Dermis microvascular lymphatic vessel endothelial cell (primary cell): ENCODE measurements at places on chromosomes 5 and 9.

DNA sequence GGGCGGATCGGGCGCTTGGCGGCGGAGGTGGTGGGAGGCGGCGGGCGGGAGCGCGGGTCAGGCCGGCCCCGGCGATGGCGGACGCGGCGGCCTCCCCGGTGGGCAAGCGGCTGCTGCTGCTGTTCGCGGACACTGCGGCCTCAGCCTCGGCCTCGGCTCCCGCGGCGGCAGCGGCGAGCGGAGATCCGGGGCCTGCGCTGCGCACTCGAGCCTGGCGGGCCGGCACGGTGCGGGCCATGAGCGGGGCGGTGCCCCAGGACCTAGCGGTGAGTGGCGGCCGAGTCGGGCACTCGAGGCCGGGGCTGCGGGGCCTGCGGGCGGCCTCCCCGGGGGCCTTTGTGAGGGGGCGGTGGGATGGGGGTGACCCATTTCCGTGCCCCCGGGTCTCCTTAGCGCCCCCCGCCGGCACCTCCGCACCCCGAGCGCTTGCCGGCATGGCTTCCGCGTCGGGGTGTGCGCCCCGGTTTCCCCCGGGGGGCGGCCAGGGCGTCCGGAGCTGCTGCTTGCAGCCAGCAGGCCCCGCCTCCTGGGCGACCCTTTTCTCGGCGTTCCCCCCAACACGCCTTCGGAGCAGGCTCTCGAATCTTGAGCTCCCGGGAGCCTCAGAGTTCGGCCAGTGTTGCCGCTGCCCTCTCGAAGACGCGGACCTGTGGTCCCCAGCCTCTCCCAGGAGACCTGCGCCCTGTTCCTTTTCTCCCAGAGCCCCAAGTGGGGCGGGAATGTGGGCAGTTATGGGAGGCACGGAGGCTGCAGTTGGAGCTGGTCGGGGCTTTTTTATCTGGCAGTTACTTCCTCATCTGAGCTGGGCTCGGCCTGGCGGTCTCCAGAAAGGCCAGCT lies 456 bp downstream of the KDM3B start:
- no peak for DNase-seq

DNA sequence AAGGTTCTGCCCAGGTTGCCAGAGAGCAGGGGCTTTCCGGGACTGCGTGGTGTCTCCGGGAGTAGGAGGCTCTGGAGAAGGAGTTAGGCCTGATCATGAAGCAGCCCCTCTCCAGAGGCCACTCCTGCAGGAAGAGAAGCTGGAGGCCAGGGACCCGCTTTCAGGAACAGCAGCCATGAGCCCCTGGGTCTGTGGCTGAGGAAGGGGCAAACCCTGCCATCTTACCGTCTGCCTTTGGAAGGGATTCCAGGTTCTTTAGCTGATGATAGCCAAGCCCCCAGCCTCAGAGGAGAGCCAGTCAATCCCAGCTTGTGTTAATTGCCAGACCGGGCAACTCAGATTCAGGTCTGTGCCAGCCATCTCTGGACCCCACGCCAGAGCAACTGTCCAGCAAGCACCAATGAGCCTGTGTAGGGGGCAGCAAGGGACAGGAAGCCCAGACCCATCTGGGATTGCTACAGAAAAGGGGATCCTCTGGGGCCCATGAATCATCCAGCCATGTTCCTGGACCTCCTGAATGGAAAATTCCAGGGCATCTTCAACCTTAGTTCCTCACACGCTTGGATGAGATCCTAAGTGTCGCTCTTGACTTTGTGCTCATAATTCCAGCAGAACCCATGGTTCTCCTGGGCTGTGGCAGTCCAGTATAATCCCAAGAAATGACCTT lies 42.7 kb upstream of the MVB12B start:
- no peak for DNase-seq

DNA sequence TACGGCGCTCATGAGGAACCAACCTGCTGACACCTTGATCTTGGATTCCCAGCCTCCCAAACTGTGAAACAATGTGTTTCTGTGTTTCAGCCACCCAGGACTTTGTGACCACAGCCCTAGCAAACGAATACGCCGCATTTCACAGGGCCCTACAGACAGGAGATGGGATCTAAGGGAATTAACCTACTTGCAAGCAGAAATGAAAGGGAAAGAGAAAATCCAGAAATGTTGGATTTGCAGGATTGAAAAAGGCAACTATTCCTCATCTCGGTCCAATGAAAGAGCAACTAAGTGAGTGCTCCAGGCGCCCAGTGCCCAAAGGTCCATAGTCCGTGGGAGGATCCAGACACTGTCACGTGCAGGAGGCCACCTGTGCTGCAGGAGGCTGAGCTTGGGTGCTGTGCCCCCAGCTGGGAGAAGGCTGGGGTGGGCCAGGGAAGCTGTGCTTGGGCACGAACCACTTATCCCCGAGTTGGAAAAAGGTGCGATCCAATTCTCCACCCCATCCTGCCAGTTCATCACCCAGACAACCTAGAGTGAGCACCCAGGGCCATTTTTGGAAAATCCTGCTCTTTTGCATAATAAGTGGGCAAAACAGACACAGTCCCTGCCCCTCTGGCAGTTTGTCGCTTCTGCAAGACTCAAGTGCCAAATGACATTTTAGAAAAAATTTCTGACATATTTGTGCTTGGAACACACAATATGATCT lies 177.9 kb downstream of the C9orf50 start:
- DNase-seq: no peak

DNA sequence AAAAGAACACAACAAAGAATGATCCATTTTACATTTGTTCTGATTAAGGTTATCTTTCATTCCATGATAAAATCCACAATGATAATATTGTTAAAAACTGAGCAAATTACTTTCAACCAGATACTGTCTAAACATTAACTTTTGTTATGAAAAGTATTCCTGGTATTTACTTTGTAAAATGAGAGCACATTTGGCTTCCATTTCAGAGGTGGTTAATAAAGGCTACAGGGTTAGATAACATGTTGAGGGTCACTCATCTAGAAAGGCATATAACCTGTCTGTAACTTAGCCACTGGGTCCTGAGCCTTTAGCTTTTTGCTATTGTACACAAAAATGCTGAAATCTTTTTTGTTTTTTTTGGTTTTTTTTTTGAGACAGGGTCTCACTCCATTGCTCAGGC lies 99.3 kb downstream of the ANXA2R start:
- DNase-seq: no peak

DNA sequence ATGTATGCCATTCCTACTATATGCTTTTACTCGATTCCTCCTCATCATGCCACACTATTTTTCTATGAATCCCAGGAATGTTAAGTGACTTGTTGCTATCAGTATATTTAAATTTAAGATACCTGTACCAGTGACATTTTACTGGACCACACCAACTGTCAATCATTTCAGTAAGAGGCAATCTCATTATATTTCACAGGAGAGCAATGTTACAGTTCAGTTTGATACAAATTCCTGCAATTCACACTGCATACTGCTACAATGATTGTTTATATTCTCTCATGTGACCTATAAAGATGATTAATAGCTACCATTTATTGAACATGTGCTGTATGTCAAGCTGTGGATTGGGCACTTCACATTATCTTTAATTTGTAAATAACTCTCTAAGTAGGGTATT lies 30.0 kb downstream of the SPEF2 start:
- DNase-seq: no peak

- no peak for DNase-seq
Measured at GRCh38 chr5:13944560-13945199, at the start of gene DNAH5. Gene DNAH5 (minus strand): TSS chr5:13944688. CDS start chr5:13944438, 250 bp downstream.

- no peak for DNase-seq
Measured at GRCh38 chr5:36611520-36612274, 5.3 kb downstream of the SLC1A3 start.

DNA sequence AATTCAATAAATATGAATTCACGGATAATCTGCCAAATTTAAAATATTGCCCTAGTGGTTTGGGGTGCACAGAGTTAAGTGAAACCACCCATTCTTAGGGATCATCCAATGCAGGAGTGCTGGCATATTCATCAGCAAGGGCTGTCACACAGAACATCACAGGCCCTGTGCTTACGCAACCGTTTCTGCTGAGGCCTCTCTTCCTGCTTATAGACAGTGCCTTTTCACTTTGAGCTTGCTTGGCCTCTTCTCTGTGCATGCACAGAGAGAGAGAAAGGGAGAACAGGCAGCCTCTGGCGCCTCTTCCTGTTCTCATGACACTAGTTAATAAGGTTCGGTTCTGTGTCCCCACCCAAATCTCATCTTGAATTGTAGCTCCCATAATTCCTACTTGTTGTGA lies 366.3 kb downstream of the ICE1 start:
- no peak for DNase-seq

GRCh38 chr5:171449426-171449825 lies 30.0 kb downstream of the FGF18 start:
- no peak for DNase-seq

DNA sequence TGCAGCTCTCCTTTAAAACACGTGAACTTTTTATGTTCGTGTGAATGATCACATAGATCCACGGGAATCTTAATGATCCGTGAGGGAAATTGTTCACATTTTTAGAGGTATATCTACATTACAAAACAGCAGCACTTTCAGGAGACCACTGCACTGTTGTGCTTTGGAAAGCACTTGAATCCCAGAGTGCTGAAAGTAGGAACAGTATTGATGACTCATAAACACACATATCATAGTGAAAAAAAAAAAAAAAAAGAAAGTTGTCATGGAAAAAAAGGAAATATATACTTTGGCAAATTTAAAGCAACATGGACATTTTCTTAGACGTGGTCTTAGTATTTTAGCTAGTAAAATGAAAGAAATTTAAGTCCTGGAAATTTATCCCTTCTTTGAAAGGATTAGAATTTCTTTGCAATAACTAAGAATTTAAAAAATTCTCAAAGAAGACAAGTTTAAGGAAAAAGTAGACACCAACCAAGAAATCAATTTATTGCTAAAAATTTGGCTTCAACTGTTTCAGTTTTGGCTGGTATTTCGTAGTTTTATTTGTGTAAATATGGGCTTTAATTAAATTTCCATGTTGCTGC lies 55.4 kb downstream of the ADGRV1 start:
- no peak for DNase-seq

GRCh38 chr9:99712214-99712613 lies 109.5 kb upstream of the NR4A3 start:
- no peak for DNase-seq

- peak; percentile 12 for DNase-seq
Measured at GRCh38 chr5:178231539-178232123, 971 bp downstream of the PHYKPL start.

DNA sequence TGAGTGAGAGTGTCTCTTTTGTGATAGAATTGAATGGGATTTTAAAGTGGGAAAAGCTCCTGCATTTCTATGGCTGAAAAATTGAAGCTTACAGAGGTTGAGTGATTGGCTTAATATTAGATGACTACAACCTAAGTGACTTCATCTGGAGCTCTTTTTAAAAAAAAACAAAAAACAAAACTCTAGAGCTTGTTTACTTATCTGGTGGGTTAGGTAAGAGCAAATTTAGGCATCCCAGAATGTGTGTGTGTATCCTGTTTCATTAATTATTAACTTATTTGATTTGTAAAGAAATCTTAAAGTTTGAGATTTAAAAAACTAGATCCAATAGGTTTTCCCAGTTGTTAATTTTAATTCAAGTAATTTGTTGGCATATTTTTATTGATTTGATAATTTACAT lies 60.1 kb downstream of the SCAMP1 start:
- no peak for DNase-seq

DNA sequence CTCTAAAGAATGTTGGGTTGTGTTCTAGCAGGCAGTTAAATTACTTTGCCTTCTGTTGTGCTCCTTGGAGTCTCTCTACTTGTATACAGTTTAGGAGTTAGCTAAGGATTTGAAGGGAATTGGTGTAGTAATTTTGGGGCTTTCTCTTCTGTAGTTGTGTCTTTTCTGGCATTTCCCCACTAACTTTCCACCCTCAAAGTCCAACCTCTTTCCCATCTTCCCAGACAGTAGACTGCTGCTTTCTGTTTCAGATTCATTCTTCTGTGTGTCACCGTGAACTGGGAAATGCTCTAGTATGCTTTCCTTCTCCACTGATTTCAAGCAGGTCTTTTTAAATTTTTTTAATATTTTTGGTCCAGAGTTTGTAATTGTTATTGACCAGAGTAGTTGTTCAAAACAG lies 4.5 kb upstream of the ANGPTL2 start:
- no peak for DNase-seq

GRCh38 chr9:124366476-124367220 lies 48.6 kb downstream of the PSMB7 start:
- no peak for DNase-seq

DNA sequence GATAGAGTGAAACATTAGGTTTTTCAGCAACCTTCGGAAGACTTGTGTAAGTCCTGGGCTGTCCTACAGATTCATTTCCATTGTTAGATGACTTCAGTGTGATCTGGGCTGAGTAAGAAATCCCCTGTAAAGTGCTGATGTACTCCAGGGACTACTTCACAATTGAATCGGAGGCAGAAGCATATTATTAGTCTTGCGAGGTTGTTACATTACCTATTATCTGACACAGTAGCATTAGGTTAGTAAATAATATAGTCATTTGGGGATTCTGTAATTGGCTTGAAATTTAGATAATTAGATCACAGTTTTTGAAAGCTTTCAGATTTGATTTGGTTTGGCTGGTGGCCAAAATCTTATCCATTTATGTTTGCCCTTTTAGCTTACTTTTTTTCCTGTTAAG lies 62.4 kb downstream of the DMRT1 start:
- DNase-seq: no peak

DNA sequence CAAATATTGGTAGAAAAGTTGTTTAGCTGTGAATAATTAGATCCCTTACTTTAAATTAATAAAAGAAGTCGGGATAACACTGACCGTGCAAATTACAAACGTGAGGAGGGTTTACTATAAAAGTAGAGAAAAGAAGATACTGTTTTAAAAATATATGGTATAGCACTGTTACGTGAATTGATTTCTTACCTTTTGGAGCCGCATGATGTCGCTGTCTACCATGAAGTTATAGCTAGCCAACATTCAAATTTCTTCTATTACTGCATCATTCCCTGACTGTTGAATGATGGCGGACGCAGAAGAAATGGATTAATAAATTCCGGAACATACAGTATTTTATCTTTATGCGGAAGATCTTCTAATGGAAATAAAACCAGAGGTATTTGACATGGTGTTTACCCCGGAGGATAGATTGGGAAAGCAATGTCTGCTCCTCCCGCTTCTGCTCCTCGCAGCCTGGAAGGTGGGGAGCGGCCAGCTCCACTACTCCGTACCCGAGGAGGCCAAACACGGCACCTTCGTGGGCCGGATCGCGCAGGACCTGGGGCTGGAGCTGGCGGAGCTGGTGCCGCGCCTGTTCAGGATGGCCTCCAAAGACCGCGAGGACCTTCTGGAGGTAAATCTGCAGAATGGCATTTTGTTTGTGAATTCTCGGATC lies at the start of gene PCDHA6:
PCDHA6 (plus strand) TSS at position 257 of the 658 bp plus-strand sequence; CDS start at position 389, 132 bp downstream.
- DNase-seq: no peak

DNA sequence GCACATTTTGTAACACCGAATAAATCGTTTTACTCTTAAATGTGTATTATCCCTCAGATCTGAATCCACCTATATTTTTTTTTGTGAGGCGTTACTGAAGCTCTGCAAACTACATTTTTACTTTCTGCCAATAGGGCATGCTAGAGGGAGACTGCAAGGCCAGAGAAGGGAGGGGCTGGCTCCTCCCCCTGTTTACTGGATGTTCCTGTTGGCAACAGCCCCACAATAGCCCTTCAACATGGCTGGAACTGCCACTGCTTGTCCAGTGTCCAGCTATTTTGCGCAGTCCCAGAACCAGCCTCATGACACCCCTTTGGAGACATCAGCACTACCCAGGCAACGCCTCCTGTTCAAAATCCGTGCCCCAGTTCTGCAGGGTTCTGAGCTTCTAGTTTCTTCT lies 85.4 kb upstream of the MIER3 start:
- no peak for DNase-seq
